ENCODE measurements at places on chromosomes 3 and 15.
A peak's percentile ranks its signal among the peaks of the same experiment; 100 is the strongest.

- DNase-seq = no peak
Observed at GRCh38 chr3:57746156-57747010, 9.7 kb upstream of the SLMAP start.

DNA sequence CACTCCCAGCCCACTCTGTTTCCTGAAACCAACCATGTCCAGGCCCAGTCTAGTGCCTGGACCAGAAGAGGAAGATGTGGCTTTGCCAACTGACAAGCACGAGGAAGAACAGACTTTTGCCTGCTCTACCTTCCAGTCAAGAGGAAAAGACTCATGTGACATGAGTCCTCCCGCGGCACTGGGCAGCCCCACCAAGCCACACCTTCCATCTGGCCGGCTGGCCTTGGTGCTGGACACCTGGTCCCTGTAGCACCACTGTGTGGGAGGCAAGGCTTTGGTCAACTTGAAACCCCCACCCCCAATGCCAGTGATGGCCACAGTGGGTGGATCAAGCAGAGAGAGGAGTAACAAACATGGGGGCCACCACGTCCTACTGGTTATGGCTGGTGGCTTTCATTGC, 12.5 kb downstream of the CHDH start:
- no peak for DNase-seq

GRCh38 chr3:123610331-123610730, 25.5 kb upstream of the HACD2 start:
- DNase-seq = peak; percentile 9

DNA sequence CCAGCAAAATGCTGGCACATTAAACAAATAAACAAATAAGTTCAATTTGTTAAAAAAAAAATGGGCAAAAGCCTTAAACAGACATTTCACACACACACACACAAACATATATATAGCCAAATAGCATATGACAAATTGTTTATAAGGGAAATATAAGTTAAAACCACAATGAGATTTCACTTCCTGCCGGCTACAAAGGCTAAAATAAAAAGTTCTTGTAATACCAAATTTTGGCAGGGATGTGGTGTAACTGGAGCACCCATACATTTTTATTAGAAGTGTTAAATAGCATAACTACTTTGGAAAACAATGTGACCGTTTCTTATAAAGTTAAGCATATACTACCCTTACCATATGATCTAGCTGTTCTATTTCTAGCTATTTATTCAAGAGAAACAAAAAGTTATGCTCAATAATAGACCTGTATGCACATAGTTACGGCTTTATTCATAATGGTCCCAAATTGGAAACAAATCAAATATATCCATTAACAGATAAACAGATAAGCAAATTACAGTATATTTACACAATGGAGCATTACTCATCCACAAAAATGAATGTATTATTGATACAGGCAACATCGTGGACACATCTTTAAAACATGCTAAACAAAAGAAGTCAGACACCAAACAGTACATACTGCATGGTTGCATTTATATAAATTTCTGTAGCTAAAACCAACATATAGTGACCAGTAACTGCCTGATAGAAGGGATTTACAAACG, 93.9 kb downstream of the EOMES start:
- no peak for DNase-seq

DNA sequence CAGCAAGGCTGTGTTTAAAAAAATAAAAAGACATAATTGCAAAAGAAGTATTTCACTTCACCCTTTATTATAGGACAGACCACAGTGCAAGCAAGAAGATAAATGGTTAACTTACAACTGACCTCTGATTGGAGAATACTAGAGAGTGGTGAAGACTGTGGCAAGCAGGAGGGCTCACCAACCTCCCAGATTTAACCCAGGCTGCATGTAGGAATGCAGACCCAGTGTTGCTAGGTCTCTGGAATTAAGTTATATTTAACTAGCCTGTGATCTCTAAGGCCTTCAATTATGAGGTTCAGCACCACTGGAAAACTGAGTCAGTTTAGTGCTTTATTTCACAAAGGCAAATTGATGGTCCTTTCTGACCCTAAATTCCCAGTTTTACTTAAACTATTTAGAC, 436.6 kb downstream of the LPP start:
- DNase-seq = no peak

DNA sequence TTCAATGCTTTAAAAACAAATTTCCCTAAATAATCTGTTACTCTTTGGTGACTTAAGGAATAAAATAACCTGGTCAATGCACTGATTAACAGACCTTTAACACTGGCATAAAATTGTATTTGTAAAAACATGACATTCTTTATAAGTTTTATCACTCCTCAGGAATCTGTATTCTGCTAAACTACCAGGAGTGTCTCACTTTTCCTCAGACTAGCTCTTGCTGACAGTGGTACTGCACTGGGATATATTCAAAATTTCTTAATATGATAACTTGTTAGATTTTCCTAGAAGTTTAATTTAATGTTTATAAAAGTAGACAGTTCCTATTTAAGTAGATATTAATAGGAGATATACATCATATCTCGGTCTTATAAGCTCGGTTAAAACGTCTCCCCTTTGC, 363.4 kb upstream of the ARHGEF26 start:
- DNase-seq = no peak

DNA sequence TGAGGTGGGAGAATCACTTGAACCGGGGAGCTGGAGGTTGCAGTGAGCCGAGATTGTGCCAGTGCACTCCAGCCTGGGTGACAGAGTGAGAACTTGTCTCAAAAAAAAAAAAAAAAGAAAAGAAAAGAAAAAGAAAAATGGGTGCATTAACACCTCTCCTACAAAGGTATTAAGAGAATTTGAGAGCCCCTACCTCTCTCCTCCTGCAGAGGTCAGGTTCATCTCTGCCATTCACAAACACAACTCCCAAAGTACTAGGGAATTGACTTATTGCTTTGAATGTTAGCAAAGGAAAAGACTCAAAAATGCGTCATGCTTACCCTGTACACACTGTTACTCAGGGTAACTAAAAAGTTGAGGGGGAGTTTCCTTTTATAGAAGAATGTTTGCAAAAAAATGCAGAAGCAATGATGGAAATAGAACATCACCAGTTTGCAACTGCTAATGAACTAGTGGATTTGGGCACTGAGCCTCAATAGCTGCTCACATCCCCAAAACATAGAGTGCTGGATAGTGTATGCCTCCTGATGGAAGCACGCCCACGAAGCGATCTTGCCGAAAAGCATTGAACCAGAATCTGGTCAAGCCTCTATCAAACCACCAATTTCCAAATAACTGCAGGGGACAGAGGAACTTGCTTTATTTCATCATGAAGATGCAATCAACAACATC, 15.5 kb upstream of the LYZL4 start:
- no peak for DNase-seq

DNA sequence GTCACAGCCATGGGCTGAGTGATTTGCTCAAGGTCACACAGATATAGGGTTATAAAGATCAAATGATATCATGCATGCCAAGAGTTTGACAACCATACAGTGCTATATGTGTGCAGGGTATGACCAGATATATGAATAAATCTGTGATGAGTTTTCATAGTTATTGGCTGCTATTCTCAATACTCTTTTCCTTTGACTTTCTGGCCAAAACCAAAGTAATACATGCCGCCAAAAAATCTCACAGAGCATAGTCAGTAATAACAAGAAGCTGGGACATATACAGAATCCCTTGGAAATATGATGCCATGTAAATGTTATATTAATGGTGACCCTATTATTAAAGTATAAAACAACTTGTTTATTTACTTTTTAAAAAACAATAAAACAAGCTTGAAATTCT, 11.6 kb upstream of the TSC22D2 start:
- DNase-seq = no peak

GRCh38 chr3:37346227-37347005, 172.0 kb upstream of the LRRFIP2 start:
- DNase-seq = no peak

GRCh38 chr15:28132524-28133275, 33.6 kb upstream of the OCA2 start:
- DNase-seq = no peak

- DNase-seq = no peak
Observed at GRCh38 chr3:131549340-131549739, 46.6 kb upstream of the MRPL3 start.

GRCh38 chr15:65400760-65401610, 21.8 kb downstream of the IGDCC4 start:
- DNase-seq = peak; percentile 64

GRCh38 chr3:142022381-142022780, 127.0 kb downstream of the TFDP2 start:
- no peak for DNase-seq

- DNase-seq = no peak
Observed at GRCh38 chr3:130491431-130491830, 25.5 kb upstream of the COL6A6 start.

- DNase-seq = no peak
Observed at GRCh38 chr15:41847206-41847605, 8.6 kb downstream of the PLA2G4B start.

DNA sequence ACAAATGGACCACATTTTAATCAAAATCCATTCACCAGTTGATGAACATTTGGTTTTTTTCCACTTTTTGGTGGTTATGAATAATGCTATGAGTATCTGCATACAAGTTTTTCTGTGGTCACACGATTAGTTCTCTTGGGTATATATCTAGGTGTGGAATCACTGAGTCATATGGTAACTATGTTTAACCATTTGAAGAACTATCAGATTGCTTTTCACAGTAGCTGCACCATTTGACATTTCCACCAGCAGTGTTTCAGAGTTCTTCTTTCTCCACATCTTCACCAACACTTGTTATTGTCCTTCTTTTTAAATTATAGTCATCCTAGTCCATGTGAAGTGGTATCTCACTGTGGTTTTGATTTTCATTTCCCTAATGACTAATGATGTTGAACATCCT, 33.3 kb upstream of the ATG7 start:
- DNase-seq = no peak

DNA sequence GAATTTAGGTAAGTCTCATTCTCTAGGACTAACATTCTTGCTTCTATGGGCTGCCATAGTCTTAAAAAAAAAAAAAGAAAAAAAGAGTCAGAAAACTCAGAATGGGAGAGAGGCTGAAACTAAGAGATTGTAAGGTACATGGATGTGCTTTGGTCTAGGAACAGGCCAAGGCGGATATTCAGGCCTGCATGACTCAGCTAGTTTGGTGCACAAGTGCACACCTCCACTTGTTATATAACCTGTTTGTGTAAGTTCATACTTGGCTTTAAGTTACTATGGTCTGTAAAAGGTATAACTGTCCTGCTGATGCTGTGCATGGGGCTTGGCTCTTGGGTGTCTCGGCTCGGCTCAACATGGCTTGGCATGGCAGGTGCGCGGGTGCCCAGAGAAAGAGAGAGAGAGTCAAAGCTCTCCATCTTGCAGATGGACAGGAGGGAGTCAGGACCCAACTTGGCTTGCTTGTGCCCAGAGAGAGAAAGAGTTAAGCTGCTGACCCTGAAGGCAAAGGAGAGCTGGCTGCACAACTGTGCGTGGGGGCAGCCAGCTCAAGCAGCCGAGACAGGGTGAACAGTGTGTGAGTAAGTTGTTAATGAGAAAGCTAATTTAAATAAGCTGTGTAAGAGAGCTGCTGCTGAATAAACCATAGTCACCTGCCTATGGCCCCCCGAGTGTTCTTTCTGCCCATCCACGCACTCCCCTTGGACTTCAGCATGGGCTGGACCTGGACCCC, 31.4 kb upstream of the CHRNB4 start:
- no peak for DNase-seq

- no peak for DNase-seq
Observed at GRCh38 chr15:44722011-44722410, 10.7 kb downstream of the B2M start.
